ENCODE measurements at places on chromosomes 1 and 21.

GRCh38 chr21:38938343-38938742, 132.6 kb downstream of the ETS2 start:
- no peak for ATAC-seq

DNA sequence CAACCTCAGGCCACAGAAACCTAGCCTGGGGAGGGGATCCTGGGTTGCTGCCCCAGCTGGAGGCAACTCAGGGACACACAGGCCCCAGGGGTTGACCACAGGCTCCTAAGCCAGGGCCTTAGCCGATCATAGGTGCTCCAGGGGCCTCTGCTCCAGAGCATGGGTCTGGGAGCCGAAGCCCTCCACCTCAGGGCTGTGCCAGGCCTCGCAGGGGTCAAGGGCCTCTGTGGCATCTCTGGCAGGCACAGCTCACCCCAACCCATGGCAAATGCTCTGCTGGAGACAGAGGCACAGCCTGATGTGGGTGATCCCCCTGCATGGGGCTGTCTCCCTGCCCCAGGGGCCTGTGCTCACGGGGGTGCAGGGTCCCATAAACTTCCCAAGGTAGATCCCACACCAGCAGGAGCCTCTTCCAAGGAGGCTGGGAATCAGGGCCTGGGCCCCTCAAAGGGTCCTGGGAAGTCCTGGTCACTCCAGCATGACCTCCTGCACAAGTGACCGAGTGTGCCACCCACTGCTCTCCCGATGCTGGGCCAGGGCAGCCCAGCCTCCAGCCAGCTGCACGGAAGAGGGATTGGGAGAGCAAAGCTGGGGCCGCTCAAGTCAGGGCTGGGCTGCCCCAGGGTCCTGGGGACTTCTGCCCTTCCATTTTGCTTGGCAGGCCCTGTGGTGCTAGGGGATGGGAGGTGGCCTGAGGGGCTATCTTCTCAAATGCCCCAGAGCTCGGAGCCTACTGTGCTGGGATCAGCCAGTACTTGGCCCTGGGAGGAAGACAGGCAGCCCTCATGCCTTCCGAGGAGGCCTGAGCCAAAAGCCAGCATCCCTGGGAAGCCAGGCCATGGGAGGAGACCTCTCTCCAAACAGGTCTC, 22.2 kb upstream of the PRSS38 start:
- no peak for ATAC-seq

- no peak for ATAC-seq
Measured at GRCh38 chr1:177495878-177496277, 325.1 kb downstream of the BRINP2 start.

DNA sequence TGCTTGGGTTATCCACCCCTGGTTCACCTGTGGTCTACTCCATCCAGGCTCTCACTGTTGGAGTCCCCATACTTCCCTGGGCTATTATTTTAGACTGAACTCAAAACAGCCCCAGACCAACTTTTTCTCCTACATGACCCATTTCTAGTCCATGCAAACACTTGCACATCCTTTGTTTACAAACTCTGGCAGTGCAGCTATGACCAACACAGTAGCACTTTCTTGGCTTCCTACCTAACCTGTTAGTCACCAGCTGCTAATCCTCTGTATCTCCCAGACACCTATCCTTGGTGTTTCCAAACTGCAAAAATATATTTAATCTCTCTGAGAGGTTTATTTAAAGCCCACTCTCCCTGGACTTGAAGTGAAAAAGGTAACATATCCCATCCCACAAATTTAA, 90.8 kb downstream of the DDAH1 start:
- ATAC-seq = no peak

DNA sequence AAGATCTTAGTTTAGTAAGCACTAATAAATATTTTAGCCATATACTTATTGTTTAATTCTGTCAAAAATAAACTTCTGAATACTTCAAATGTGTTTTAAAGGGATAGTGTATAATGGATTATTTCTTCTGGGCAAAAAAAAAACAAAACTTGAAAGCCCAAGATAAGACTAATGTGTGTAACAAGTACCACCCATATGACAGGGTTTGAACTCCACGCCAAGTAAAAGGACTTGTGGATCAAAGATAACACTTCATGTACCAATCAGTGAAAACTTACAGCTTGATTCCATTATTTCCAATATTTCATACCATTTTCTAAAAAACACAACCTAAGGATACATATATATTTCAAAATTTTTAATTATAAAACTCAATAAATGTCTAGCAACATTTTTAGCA, 59.5 kb downstream of the DENND1B start:
- ATAC-seq = no peak

- no peak for ATAC-seq
Measured at GRCh38 chr21:41827951-41828883, 50.9 kb downstream of the PRDM15 start.

Measured in gastroesophageal sphincter (tissue), 4 donors.